ENCODE measurements at places on chromosomes 1 and 21.

GRCh38 chr1:225555821-225556220, 97.1 kb downstream of the ENAH start:
- DNase-seq, result no peak

DNA sequence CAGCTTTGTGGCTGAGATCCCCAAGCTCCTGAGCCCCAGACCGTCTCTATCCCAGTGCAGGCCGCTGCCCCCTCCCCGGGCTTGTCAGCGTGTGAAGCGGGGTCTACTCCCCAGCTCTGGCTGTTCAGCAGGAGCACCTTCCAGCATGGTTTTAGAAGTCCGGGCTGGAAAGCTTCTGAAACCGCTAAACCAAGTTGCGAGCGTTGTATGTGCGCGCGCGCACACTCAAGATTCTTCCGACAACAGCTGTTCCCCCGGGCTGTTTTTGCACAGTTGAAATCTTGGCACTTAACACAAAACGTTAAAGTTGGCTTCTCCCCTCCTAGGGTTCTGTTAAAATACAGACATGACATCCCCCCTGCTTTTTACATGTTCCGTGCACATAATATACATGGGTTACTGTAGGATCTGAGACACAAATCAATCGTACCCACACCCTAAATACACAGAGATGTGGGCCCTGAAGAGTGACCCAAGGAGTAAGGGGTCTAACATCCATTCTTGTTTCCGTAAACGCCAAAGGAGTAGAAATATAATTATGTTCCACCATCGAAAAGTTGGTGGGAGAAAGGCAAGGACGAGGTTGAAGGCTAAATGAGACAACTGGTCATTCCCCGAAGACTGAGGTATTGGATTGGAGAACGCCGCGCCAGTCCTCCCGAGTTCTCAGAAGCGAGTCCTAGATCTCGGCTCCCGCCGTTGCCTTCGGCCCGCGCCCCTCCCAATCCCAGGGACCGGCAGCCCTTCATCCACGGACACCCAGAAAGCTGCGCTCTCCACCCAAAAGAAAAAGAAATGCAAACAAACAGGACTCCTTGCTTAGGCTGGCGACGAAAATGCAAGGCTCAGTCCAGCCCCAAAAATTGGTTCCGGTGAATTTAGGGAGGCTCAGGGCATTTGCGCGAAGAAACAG, 1.3 kb downstream of the TBX15 start:
- DNase-seq, result no peak

- DNase-seq, result no peak
These were observed 1.2 kb downstream of the MTF2 start for GRCh38 chr1:93080179-93080823.

DNA sequence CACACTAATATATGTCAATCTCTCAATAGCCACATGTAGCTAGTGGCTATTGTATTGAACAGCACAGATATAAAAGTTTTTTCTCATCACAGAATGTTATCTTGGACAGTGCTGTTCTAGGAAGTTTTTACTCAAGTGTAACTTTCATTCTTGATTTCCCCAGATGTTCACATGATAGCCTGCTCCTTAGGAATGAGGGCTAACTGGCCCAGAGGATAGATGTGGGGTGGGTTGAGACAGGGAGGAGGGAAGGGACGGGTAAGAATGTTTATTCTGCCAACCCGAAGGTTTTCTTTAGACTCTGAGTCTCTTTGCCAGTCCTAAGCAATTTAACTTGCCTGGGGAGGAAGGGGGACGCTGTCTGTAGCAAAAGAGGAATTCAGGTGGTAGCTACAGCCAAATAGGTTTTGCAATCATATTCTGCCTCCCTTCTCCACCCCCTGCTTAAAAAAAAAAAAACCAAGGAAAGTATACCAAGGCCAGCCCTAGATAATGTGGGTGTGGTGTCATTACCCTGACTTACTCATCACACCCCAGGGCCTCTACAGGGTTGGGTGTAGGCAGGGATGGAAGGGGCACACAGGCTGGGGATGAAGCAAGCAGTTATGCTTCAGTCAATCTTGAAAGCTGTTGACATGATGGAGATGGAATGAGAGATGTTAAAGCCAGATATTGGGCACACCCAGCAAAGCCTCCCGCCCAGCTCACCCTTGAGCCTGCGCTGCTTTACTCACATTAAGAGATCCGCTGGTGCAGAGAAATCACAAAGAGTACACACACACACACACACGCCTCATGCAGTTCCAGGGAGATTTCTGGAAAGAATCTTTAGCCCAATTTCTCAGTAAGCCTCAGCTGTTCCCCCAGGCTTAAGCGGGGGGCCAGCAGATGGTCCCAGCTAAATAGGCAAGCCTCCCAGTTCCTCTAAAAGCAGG, 59.9 kb downstream of the PLXNA2 start:
- no peak for DNase-seq

GRCh38 chr1:1146026-1146425, 27.7 kb upstream of the TTLL10 start:
- no peak for DNase-seq

DNA sequence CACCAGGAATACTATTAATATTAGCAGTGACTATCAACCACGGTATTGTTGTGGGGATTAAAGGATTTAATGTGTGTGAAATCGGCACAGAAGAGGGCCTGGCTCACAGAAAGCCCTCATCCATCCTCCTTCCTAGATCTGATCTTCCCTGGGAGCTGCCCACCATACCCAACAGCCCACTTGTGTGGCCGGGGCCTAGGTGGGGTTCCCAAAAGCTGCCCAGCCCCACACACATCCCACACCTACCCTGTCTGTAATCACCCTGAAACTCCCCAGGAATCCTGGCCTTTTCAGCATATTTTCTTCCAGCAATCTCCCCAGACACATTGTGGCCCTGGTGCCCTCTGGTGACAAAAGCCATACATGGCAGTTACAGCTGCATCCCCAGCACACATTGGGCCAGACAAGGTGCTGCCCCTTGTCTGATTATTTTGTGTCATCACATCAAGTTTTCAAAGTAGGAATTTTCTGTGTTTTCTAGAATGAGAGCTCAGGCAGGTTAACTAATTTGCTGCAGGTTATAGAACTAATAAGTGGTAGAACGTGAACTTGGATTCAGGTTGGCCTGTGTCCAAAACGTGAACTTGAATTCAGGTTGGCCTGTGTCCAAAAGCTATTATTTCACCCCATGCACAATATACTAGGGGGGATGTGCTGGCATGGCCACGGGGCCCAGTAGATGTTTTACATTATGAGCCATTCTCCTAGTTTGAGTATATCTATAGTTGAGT, 5.3 kb upstream of the SLC6A9 start:
- peak; percentile 65 for DNase-seq

- DNase-seq, result no peak
These were observed 33.7 kb upstream of the FBXO28 start for GRCh38 chr1:224080115-224080774.

- DNase-seq, result no peak
These were observed 236.3 kb downstream of the SIPA1L2 start for GRCh38 chr1:232393444-232394146.

- DNase-seq, result no peak
These were observed 10.6 kb upstream of the USP1 start for GRCh38 chr1:62426237-62426636.

- DNase-seq, result no peak
These were observed 9.7 kb downstream of the THBS3 start for GRCh38 chr1:155197901-155198546.

DNA sequence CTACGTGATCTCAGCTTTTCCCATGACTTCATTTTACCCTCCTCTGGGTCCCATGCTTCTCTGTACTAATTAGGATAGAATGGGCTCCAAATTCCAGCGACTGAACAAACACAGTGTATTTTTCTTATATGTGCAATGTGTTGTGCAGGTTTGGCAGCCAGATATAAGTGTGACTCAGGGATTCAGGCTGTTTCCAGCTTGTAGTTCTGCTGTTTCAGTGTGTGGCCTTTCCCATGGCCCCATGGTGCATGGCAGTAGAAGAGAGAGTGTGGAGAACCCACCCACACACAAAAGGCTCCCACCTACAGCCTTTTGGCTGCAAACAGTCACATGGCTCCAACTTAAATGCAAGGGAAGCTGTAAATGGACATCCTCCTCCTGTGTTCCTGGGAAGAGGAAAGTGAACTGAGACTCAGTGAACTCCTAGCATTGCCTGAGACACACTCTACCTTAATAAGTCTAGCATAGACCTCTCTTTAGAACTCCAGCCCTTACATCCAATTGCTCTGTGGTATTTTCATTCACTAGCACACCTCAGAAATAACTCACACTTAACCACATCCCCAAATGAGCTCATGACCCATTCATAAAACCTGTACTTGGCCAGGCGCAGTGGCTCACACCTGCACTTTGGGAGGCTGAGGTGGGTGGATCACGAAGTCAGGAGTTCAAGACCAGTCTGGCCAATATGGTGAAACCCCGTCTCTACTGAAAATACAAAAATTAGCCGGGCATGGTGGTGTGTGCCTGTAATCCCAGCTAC, 58.7 kb downstream of the KIAA0040 start:
- no peak for DNase-seq

- no peak for DNase-seq
These were observed at the start of gene MAP3K21 for GRCh38 chr1:233327651-233328141. Gene MAP3K21 (plus strand): TSS chr1:233327724. CDS start chr1:233328029, 305 bp downstream.

GRCh38 chr1:46806196-46807020, 7.6 kb downstream of the CYP4B1 start:
- DNase-seq, result no peak

- DNase-seq, result no peak
These were observed 38.6 kb upstream of the POFUT2 start for GRCh38 chr21:45326169-45326851.

DNA sequence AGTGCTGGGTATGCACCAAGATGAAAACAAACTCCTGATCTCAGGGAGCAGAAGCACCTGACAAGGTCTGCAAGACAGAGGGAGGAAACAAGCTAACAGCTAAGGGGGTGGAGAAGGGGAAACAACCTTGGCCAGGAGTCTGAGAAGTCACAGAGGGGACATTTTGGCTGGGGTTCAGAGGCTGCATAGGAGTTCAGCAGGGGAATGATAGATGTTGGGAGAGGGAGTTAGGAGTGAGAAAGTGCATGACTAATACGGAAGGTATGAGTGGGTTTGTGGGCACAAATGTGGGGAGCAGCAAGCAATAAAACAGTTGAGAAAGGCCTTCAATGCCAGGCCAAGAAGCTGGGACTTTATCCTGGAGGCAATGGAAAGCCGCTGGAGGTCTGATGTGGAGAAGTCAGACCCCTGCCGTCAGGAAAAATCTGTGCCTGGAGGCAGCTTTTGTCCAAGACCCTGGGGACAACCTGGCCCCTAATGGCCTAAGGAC, 16.4 kb downstream of the EPHA2 start:
- no peak for DNase-seq

DNA sequence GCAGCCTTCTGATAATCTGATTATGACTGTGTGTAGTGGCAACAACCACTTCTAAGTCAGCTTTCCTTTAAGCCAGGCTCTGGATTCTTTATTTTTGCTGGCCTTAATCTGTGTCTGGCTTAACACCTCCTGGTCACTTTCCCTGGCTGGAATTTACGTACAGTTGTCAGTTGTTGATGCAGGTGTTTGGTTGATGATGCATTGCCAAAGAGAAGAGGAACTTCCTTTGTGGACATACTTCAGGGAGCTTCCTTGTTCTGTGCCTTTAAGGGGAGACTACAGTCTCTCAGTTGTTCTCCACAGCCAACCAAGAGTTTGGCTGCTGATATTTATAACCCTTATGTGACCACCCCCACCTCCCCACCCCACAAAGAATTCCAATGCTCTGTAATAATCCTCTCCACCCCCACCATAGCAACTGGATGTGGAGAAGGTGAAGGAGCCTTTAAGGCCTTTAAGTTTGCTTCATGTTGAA, 96.0 kb upstream of the BMP8A start:
- DNase-seq, result no peak

DNA sequence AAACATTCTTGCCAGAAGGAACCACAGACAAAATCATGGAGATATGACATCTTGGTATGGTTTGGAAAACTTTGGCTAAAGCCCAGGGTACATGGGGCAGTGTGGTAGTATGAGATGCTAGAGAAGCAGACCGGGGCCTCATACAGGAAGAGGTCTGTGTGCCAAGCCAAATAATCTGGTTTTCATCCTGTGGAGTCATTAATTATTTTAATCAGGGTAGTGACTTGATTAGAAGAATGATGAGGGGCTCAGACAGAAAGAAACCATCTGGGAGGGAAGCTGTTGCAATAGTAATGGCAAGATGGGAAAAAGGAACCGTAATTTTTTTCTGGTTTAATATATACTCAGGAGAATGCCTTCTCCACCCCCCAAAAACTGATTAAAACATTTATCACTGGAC, 318.0 kb downstream of the BRINP2 start:
- DNase-seq, result no peak

GRCh38 chr1:99131546-99131945, 126.9 kb upstream of the PLPPR5 start:
- no peak for DNase-seq

DNA sequence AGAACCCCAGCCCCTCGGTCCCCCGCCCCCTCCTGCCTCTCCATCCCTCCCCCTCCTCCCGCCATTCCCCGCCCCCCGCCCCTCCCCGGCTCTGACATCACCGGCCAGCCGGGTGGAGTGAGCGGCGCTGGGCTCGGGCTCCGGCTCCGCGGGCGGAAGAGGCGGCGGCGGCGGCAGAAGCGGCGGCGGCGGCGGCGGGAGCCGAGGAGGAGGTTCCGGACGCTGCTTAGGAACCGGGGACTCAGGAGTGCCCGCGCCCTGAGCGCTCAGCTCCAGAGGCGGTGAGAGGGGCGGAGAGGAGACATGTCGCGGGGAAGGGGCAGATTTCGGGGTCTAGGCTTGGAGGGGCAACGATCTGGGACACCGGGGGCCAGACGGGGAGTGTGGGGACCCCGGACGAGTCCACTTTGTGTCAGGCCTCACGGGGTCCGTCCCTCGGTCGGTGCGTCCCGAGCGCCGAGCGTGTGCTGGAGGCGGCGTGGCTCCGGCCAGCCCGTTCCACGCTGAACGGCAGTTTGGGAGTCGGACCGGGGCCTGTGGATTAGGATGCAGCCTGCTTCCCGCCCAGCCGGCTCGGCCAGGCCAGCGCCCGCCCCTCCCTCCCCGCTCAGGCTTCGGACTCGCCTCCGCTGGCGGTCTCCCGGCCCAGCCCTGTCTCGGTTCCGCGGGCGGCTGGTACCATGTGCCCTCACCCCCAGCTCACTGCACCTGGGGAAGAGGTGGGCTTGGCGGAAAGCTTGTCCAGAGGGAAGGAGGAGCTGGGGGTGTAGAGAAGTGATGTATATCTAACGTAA, at the start of gene PEA15:
PEA15 (plus strand) TSS at position 143 of the 794 bp plus-strand sequence. CDS start 6,161 bp downstream, outside the sequence.
- peak; percentile 80 for DNase-seq
